D341Med (cell line): ENCODE measurements at places on chromosomes 2 and 18.
A peak's percentile ranks its signal among the peaks of the same experiment; 100 is the strongest.

DNA sequence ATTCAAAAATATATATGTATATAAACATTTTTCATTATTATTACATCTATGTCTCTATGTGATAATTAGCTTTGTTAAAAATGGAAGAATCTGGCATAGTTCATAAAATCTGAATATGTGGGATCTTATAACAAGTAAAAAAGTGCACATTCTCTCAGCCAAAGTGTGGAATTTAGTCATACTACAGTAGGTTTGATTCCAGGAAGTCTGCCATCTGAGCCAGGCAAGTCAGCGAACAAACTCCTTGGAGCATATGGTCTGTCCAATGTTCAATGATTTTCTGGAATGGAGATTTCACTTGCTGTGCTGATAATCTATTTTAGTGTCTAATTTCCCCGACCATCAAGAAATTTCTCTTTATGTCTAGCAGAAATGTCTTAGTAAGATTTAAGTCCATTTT, 1033.2 kb upstream of the NXPH2 start:
- no peak for DNase-seq

GRCh38 chr18:37712776-37713175, 147.2 kb upstream of the CELF4 start:
- no peak for DNase-seq

- no peak for DNase-seq
These were observed 66.5 kb downstream of the COLEC12 start for GRCh38 chr18:433960-434359.

DNA sequence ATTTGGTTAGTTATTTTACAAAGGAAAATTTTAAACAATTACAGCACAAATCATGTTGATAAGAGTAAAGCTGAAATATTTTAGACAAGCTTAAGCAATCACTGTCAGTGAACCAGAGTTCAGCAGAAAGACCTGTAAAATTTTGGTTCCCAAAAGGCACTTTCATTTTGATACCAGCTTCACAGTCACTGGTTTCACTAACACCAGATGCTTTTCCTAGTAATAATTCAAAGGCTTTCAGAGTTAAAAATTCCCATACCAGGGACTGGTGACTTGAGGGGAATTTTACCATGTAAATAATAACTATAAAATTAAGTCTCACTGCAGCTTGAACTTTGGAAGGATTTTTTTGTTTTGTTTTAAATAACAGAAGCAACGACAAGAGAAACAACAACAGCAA, 102.3 kb upstream of the CD302 start:
- no peak for DNase-seq

GRCh38 chr2:217884985-217885384, 117.8 kb downstream of the TNS1 start:
- DNase-seq = no peak

DNA sequence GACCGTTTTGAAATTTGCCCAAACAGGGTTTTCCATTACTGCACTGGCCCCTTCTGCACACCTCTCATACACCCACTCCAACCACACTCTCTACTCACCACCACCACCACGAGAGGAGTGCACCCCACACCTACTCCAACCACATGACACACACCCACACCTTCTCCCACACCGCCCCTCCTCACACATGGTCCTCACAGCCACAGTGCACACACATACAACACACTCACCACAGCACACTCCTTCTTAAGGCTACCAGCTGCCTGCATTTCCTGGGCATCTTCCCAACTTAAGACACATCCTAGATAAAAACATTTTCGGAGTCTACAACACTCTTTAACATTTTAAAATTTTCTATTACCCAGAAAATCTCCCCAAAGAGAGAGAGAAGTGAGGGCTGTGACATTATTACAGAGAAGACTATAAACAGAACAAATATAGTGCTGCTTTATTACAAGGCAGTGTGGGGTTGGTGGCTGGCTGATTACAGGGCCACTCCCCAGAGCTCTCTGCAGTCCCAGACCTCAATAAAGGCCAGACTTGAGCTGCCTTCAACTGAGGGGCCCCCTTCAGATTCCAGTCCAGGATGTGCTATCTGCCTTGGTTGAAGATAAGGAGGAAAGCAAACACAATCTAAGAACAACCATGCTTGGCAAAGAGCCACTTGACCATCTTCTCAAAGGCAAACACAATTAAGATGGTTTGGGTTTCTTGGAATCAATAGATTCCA, 36.1 kb downstream of the NHEJ1 start:
- DNase-seq = no peak

DNA sequence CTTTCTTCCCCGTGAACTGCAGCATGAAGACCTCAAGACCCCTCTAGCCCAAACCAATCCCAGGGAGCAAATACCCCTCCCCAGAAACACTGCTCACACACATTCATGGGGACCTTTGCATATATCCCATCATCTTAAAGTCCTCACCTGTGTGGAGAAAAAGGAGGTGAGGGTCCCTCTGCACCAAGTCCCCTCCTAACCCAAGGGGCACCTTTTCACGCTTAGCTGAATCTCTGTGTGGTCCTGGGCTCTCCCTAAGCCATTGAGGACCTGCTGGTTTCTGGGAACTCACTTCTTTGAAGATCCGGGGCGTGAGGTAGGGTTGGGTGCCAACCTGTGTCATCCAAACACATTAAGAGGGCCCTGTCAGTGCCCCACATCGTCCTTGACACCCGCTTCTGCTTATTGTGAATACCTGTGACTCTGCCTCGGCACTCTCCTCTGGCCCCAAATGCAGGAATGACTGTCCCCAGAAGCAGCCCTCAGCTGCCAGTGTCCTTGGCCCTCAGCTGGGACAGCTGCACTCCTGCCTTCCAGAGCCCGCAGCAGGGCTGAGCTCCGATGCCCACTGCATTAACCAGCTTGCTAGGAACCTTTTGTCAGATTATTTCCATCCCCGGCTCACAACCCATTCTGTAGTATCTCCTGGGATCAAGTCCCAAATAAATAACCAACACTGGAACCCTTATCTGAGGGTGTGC, 41.3 kb upstream of the ITM2C start:
- no peak for DNase-seq

DNA sequence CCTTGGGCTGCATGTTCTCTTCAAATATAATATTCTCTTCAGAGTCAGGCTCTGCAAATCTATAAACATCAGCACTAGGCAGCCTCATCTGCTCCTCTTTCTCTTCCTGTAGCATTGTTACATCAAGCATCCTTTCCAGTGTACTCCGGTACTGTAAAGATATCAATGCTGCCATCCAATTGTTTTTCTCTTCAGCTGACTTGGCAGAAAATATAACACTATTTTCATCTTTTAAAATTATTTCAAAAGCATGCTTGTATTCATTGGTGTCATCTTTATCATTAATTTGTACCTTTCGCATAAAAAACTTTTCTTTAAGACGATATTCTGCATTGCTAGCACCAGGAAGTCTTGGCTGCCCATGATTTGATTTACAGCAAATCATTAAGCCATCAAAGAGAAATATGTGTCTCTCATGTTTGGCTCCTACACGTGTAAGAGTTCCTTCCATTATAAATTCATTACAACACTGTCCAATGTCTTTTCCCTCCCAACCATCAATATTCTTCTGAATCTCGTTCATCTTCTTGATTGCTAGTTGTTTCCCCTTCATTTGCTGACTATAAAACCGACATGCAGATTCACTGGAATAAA, 98.1 kb downstream of the SOS1 start:
- no peak for DNase-seq

GRCh38 chr2:35973132-35973736, 382.3 kb upstream of the CRIM1 start:
- DNase-seq = peak; percentile 36

DNA sequence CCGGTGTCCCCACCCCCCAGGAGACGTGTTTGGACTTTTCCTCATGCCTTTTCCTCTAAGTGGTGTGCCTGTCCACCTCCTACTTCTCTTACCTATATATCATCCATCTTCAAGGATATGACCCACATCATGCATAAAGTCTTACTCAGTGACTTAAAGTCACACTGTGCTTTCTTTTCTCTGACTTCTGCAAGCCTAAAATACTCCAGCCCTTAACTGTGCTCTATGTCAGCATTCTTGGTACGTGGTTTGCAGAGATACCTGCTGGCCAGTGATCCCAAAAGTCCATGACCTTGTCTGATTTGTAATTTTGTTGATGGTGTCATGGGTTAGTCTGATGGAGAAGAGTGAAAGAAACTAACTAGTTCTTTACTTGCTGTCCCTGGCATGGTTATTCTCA, 393.6 kb upstream of the NRP2 start:
- DNase-seq = no peak

DNA sequence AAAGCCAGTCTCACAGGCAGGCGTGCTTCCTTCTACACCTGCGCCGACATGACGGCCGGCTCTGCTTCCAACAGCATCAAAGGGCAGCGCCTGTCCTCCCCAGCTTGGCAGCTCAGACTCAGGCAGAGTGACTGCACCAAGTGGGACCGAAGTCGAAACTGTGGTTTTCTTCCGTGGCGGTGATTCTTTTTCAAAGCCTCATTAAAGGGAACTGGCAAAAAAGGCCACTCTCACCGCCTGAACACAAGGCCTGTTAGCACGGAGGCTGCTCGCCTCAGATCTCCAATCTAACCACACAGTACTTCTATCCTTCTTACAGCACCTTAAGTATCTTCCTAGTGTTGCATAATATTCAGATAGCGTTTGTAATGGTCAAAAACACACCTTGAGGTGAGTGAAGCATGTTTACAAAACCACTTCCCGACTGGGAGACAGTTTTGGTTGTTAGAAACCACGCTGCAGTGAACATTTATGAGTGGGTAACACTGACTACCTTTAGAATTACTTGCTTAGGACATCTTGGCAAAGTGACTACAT, 236.4 kb downstream of the HDAC4 start:
- no peak for DNase-seq

- no peak for DNase-seq
These were observed 32.5 kb downstream of the PNO1 start for GRCh38 chr2:68189991-68190784.
